Upper lobe of right lung (tissue), 1 donor: ENCODE measurements at places on chromosomes 6 and 20.

GRCh38 chr6:121664158-121664557 lies 228.7 kb downstream of the GJA1 start:
- no peak for DNase-seq

- DNase-seq: no peak
Measured at GRCh38 chr6:678520-678919, 14.4 kb downstream of the EXOC2 start.

- no peak for DNase-seq
Measured at GRCh38 chr6:162203287-162203686, 524.3 kb downstream of the PRKN start.

GRCh38 chr6:72642435-72642834 lies 20.6 kb downstream of the KCNQ5 start:
- no peak for DNase-seq

DNA sequence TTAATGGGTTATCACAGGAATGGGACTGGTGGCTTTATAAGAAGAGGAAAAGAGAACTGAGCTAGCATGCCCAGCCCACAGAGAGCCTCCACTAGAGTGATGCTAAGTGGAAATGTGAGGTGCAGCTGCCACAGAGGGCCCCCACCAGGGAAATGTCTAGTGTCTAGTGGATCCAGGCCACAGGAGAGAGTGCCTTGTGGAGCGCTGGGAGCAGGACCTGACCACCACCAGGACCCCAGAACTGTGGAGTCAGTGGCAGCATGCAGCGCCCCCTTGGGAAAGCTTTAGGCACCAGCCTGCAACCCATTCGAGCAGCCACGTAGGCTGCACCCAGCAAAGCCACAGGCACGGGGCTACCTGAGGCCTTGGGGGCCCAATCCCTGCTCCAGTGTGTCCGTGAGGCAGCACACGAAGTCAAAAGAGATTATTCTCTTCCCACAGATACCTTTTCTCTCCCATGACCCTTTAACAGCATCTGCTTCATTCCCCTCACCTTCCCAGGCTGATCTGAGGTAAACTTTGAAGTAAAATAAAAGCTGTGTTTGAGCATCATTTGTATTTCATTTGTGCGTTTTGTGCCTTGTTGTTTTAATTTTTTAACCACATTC lies 4.4 kb downstream of the HLA-E start:
- DNase-seq: no peak

GRCh38 chr6:127949251-127949650 lies 48.4 kb upstream of the THEMIS start:
- DNase-seq: no peak

GRCh38 chr6:157763904-157764177 lies 59.2 kb upstream of the SNX9 start:
- DNase-seq: no peak

DNA sequence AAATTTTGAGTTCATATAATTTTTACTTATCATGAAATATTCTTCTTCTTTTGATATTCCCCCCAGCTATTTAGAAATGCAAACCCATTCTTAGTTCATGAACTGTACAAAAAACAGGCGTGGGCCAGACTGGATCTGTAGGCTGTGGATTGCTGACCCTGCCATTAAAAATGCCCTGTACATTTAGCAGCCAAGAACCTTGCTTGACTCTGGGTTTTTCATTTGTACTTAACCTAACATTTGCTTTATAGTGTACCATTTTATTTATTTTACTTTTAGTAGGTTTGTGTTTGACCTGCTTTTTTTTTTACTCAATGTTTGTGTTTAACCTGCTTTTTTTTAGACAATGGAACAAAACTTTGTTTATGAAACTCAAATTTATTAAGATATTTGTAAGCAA lies 14.9 kb downstream of the CD109 start:
- DNase-seq: no peak

- no peak for DNase-seq
Measured at GRCh38 chr6:21158149-21158548, 435.4 kb upstream of the SOX4 start.

- no peak for DNase-seq
Measured at GRCh38 chr6:137933696-137934095, 66.6 kb downstream of the TNFAIP3 start.
